ENCODE measurements at places on chromosomes 2 and 18.
A peak's percentile ranks its signal among the peaks of the same experiment; 100 is the strongest.

DNA sequence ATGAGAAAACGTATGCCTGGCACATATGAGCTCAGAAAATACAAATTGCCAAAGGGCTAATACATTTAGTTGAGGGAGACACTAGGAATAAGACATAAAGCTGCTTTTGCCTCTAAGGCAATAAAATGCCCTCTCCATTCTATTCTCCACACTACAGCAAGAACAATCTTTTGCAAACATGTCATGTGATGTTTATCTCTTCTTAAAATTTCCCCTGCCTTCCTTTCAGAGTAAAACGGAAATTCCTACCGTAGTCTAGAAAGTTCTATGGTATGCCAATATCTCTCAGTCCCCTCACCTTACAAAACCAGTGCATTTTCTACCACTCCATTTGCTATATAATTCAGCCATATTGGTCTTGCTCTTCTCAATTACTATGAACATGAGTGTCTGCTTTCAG, 33.1 kb downstream of the C18orf54 start:
- no peak for ATAC-seq

- ATAC-seq = no peak
Measured at GRCh38 chr2:207203056-207203455, 37.3 kb upstream of the KLF7 start.

GRCh38 chr2:174445248-174445647, 41.6 kb downstream of the GPR155 start:
- no peak for ATAC-seq

- no peak for ATAC-seq
Measured at GRCh38 chr2:235647877-235648276, 154.0 kb downstream of the AGAP1 start.

DNA sequence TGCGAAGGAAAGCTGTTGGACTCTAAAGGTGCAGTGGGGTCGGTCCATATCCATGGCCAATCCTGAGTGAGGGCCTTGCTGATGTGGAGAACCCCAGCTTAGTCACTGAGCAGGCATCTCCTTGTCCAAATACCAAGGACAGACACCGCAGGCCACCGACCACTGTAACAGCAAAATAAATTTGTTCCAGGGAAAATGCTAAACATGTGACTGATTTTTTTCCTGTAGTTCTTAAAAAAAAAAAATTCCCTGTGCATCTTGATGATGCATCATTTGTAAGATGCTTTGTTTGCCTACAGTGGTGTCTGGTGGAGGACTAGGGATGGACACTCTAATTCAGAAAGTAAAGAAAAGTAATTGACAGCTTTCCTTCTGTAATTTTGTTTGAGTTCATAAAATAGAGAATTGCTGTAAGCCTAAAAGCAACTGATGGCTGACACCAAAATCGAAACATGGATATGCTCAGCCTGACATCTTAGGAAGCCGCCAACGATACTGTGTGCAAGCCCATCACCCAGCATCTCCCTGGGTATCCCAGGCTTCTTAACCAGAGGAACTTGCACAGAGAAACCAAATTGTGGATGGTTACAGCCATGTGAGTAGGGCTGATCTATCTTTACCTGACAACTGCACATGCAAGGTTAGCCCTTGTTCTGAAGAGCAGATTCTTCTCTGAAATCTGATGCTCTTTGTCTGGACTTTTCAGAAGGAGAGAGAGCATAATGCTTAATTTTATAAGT, 188.6 kb downstream of the ARL4C start:
- no peak for ATAC-seq

DNA sequence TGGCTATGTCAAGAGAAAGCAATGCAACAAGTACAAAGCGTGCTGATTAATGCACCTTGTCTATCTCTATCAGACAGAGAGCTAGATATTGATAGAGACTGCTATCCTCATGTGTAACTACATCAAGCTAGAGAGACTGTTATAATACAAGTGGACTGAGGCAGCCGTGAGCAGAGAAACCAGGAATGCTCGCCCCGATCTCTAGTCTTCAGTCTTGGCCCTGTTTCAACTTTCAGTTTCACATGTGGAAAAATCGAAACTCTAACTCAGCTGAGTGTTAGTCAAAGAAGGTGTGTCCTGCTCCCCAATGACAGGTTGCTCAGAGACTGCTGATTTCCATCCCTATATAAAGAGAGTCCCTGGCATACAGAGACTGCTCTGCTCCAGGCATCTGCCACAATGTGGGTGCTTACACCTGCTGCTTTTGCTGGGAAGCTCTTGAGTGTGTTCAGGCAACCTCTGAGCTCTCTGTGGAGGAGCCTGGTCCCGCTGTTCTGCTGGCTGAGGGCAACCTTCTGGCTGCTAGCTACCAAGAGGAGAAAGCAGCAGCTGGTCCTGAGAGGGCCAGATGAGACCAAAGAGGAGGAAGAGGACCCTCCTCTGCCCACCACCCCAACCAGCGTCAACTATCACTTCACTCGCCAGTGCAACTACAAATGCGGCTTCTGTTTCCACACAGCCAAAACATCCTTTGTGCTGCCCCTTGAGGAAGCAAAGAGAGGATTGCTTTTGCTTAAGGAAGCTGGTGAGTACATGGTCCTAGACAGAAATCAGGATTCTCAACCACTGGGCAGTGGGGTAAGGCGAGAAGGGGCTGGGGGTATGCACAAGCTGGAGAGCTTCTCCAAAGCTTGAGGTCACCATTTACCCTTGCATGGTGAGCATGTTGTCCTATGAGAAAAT, at the start of gene RSAD2:
TSS of gene RSAD2 (plus strand) at position 376 of the 903 bp plus-strand sequence. CDS start at position 400, 24 bp downstream.
- peak; percentile 96 for ATAC-seq

DNA sequence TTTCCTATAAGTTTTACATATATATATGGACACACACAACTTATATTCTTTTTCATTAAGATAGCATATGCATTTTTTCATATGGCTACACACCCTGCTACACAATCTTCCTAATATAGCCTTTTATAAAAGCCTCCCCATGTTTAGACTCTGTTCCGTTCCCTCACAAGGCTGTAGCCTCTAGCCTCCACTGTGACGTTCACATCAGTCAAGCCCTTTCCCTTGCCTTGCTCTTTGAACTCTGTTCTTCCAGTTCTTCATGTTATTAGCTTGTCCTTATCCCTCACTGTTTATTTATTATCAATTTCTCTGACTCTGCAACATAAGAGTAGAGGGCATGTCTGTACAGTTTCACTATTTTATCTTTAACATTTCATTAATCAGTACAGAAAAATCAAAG, 38.9 kb downstream of the HADHB start:
- no peak for ATAC-seq

Measured in esophagus mucosa (tissue), 1 donor.